HAP-1 (cell line): ENCODE measurements at places on chromosomes 1 and 21.

GRCh38 chr1:151990856-151991198, 2.8 kb downstream of the S100A10 start:
- peak; percentile 78 for DNase-seq

DNA sequence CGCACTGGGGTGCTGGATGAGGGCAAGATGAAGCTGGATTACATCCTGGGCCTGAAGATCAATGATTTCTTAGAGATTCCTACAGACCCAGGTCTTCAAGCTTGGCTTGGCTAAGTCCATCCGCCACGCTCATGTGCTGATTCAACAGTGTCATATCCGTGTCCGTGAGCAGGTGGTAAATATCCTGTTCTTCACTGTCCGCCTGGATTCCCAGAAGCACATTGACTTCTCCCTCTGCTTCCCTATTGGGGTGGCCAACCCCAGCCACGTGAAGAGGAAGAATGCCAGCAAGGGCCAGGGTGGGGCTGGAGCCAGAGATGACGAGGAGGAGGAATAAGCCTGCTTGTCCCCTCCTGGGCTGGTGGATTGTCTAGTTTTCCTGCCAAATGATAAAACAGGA, 2.2 kb upstream of the CBR3 start:
- no peak for DNase-seq

GRCh38 chr1:40530735-40531380, 579 bp upstream of the ZNF684 start:
- no peak for DNase-seq

DNA sequence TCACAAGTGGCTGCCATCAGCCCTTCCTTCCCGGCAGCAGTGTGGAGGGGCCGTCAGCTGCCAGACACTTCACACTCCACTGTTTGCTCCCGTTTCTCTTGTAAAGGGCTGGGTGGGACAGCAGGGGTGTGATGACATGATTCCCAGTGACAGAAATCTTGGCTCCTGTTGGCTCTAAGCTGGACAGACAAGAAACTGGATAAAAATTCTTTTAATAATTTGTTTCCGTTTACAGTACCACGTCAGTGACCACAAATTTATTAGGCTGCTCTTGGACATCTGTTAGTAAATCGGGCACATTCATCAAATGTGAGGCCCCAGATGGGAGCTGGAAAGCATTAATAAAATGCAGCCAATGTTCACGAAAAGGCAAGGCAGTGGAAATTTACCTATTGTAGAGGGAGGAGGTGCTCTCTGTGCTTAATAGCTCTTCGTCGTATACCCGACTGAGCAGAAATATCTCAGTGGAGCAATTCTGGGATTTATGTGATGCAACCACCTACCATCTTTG, 353.7 kb upstream of the GREM2 start:
- DNase-seq: no peak

DNA sequence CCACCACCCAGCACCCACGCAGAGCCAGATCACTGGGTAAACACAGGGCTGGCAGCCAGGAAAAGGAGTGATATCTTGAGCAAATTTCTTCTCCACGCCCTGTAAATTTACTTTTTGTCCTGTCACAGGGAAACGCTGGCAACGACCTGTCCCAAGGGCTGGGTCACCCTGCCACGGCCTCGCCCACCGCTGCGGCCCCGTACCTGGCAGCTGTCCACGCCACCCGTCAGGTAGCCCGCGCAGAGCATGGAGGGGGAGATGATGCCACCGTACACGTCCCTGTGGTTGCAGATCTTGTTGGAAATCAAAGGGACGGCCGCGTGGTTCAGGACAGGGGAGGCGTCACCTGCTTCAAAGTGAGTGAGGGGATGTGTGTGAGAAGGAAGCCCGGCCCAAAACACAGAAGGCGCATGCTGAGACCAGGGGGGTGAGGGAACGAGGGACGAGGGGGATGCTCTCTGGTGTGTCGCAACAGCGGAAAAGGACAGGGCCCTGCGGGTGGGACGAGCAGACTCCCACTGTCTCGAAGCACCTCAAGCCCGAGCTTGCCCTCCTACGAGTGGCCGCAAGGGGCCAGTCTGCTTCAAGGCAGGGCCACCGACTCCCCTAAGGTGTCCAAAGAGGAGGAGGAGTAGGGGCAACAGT, 10.1 kb upstream of the TFF1 start:
- no peak for DNase-seq

DNA sequence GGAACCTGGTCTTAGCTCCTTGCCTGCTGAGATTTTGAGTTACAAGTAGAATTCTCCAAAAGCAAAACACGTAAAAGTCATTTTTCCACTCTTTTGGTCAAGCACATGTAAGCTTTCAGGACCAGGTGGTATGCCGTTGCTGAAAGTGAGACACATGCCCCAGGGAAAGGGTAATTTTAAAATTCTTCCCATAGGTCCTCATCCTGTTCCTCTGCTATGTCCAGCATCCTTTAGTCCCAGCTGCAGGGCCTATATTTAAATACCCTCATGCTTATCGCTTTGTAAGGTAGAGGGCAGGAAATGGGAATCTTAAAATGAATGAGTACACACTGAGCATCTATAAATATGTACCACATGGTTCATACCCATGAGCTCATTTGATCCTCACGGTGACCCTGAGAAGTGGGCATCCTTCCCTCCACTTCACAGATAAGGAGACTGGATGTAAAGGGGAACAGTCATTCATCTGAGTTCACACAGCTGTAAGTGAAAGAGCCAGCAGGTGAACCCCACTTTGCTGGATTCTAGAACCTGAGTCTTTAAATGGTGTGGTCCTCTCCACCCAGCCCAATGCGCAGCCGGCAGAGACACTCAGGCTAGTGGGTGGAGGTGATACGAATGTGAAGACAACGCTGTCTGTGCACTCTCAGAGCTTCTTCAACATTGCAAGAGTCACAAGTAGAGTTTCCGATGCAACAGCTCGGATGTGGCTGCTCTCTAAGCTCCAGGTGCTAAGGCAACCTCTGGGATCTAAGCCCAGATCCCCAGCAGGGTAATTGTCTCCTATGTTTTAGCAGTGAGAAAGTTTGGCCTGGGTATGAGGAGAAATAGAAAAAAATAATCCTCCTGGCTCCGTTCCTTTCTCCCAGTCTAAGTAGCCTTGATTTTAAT, 163.5 kb downstream of the PLXNA2 start:
- DNase-seq: no peak

DNA sequence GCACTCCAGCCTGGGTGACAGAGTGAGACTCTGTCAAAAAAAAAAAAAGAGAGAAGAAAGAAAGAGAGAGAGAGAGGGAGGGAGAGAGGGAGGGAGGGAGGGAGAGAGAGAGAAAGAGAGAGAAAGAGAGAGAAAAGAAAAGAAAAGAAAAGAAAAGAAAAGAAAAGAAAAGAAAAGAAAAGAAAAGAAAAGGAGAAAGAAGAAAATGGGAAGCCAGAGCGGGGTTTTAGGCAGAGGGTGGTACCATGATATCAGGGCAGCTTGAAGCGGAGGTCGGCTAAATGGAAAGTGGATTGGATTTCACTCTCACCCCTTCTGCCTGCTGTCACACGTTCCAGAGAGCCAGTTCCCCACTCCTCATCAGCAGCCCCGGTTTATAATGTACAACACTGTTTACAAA, 1.9 kb downstream of the TMCO4 start:
- DNase-seq: no peak

DNA sequence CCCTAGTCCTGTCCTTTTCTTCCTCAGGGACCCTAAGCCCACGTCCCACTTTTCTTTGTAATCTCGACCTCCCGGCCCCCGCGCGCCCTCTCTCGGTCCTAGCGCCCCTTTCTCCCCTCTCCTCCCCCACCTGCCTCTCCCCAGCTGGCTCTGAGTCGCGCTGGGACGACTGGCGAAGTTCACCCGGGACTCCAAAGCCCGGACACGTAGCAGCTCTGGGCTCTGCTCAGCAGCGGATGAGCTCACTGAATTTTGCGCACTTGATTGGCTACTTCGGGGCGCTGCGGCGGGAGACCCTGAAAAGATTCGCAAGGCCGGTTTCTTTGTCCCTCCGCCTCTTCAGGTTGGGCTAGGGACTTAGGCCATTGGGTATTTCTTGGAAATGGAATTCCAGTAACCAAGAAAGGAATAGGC, 16.3 kb upstream of the ACKR1 start:
- no peak for DNase-seq

GRCh38 chr1:183101081-183101480, 77.9 kb downstream of the LAMC1 start:
- no peak for DNase-seq

GRCh38 chr21:44855572-44855971, 17.9 kb downstream of the PTTG1IP start:
- no peak for DNase-seq

DNA sequence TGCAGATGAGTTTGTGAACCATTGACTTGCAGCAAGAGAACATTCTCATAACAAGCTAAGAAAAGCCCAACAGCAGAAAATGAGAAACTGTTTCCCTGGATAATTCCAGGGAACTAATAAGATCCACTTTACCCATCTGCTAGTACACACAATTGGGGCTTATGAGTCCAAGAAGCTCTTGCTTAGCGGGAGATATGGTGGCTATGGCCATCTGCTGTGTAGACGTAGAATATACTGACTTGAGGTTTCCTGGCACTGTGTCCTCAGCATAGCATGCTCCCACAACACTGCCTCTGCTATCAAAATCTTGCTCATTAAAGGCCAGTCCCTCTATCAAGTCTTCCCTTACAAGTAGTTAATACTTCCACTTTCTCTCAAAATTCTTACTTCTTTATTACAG, 6.8 kb upstream of the RXRG start:
- DNase-seq: no peak

DNA sequence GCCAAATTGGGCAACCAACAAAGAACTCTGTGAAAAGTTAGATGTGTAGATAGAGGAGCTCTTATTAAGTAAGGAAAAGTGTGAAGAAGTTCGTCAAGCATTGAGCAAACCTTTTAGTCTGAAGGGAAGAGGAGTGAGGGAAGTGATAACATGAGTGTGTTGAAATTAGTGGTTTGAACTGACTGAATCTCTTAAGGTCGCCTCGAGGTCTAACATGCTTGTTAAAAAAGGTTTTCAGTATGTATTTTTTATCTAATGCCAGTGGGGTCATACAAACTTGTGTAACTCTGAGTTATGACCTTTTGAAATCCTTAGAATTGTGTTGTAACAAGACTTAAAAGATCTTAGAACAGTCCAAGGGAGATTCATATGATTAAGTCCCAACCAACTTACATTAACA, 34.1 kb downstream of the SOAT1 start:
- no peak for DNase-seq

DNA sequence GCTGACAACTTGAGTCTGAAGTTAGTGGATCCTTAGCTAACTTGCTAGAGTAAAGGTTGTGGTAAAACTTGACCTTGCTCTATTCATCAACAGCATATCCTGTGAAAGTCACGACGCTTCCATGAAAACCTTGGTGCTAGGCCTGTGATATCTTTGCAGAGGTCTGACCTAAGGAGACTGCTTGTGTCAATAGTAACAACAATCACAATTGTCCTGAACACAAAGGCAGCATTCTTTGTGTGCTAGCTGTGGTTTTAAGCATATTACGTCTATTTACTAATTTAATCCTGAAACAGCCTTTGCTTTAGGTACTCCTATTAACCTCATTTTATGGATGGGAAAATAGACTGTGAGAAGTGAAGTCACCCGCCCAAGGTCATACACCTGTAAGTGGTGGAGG, 2.8 kb upstream of the CLDN14 start:
- no peak for DNase-seq

DNA sequence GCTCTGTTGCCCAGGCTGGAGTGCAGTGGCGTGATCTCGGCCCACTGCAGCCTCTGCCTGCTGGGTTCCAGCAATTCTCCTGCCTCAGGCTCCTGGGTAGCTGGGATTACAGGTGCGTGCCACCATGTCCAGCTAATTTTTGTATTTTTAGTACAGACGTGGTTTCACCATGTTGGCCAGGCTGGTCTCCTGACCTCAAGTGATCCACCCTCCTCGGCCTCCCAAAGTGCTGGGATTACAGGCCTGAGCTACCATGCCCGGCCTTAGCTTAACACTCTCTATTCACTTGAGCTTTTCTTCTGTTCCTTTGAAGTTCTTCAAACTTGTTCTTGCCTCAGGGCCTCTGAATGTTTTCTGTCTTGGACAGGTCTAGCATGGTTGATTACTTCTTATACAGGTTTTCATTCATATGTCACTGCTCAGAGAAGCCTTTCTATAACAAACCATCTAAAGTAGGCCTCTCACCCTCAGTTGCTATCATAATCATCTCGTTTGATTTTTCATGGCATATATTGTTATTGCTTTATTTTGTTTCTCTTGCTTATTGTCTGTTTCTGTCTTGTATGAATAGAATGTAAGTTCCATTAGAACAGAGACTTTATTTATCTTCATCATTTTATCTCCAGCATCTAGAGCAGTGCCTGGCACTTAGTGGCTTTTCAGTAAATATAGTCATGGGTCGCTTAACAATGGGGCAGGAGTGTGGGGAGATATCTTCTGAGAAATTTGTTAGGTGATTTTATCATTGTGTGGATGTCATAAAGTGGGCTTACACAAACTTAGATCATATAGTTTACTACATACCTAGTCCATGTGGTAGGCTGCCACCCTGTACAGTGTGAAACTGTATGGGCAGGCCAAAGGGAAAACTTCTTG, 12.1 kb downstream of the OSBPL9 start:
- DNase-seq: peak; percentile 35

DNA sequence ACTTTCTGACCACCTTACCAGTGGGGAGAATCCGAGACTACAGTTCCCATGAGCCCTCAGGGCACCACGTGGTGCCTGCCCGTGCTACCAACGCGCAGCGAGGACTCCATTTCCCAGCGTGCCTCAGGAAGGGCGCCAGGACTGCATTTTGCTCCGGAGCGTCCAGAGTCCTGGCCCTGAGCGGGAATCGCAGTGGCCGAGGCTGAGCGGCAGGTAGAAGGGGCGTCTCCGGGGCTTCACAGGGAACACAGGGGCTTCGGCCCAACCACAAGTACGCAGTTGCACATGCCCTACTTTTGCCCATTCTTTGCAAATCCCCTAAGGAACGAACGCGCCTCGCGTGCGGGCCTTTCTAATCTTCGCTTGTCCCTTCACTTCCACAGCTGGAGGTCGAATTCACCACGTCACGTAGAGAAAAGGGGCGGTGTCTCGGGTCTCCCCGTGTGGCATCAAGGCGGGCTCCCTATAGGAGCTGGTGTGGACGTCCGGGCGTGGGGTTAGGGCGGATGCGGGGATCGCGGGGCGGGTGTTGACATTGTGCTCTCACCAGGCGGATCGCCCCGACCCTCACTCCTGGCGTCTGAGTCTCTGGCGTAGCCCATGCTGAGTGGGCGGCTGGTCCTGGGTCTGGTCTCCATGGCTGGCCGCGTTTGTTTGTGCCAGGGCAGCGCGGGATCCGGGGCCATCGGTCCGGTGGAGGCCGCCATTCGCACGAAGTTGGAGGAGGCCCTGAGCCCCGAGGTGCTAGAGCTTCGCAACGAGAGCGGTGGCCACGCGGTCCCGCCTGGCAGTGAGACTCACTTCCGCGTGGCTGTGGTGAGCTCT, at the start of gene BOLA1:
Gene BOLA1, plus strand, starts transcription at position 109 of the 825 bp plus-strand sequence. Its CDS starts 492 bp downstream, at position 601.
- no peak for DNase-seq

DNA sequence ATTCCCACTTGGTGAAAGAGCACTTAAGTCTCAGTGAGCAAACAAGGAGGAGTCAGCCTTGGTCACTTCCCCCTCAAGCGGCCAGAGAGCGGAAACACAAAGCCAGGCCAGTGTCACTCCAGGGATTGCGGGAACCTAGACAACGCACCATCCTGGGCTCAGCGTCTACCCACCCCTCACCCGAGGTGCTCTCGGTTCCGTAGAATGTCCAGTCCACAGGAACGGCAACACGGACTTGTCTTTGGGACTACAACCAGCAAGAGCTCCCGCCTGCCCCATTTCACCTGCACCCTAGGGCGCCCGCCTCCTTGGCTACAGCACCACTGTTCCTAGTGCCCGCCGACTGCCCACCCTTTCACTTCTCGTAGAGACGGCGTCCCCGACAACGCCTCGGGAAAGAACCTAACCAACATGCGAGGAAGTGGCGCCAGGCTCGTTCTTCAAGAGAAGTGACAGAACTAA, 509 bp downstream of the GDAP2 start:
- peak; percentile 75 for DNase-seq

- no peak for DNase-seq
Observed at GRCh38 chr1:101200513-101200912, 36.3 kb upstream of the S1PR1 start.
